ACHN (cell line): ENCODE measurements at places on chromosomes 3 and 15.

DNA sequence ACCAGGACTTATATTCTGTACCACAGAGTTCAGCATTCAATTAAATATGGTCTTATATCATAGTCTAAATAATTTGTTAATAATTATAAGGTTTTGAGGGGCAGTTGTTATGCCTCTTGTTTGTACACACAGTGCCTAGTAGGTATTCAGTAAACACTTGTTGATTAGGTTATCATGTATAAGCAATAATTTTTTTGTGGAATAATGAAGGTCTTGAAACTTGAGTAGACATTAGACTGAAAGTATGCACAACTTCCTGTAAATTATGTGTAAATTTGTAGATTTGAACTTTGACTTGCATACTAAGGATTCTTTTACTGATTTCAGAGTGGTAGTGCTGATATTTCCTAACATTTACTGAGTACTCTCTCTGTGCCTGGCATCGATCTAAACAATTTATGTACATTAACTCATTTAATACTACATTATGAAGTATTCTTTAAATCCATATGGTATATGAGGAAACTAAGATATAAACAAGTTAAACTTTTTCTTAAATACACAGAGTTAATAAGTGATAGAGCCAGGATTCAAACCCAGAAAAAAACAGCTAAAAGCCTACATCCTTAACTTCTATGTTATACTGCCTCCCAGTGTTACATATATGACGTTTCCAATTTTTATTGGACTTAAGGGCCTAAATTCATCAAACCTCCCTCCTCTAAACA, 65.1 kb downstream of the GLCE start:
- DNase-seq: peak; percentile 41

DNA sequence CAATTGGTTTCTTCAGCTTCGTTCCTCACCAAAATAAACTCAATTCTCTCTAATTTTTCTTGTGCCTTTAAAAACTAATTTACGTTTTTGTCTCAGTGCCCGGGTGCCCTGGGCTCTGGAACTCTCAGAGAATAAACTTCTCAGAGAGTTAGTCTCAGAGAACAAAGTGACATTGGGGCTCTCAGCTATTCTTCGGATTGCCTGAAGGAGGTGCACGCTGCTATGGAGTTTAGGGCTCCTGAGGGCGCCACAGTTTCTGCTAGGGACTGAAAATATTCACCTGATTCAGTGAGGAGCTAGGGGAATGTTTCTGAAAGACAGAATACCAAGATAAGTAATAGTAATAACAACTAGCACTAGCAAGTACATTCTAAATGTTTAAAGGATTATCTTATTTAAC, 22.7 kb downstream of the ZIC4 start:
- peak; percentile 23 for DNase-seq

DNA sequence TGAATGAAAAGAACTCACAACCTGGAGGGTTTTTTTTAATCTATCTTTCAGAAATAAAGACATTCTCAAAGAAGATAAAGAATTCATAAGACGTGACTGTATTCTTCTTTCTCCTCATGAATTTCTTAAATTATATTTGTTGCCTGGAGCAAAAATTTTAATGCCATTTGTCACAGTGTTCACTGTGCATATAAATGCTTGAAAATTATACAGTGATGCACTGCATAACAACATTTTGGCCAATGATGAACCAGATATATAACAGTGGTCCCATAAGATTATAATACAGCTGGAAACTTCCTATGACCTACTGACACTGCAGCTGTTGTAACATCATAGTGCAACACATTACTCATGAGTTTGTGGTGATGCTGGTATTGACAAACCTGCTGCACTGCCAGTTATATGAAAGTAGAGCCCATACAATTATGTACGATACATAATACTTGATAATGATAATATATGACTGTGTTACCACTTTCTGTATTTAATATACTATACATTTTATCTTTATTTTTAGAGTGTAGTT, 67.3 kb downstream of the P2RY1 start:
- DNase-seq: no peak

DNA sequence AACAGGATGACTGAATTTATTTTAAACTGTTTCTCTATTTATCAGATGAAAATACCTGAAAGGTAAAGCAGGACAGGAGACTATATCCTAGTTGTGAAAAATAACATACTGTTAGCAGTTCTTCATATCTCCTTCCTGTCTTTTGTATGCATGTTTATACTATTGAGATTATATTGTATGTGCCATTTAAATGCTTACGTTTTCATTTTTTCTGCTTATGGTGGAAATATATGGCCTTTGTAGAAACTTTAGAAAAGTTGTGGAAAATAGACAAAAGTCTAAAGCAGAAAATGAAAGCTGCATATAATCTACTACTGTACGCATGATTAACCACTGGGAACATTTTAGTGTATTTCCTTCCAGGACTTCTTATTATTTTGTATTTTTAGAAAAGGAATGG, 2.1 kb upstream of the PPM1L start:
- DNase-seq: no peak

DNA sequence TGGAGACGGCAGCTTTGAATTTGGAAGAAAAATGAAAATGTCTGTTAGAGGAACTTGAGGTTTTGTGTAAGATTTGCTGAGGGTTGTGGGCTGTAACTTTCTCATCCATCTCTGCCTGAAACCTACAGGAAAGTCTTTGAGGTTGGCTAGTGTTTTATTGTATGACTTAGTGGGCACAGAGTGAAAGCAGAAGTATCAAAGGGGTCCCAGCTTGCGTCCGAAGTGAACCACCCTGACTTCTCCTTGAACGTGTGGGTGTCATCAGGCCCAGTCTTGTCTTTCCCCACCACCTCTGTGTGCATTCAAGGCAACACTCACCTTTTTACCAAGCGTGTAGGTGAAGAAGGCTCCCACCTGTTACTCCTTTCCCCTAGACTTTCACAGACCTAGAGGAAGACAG, 682.1 kb upstream of the CFAP20DC start:
- no peak for DNase-seq

DNA sequence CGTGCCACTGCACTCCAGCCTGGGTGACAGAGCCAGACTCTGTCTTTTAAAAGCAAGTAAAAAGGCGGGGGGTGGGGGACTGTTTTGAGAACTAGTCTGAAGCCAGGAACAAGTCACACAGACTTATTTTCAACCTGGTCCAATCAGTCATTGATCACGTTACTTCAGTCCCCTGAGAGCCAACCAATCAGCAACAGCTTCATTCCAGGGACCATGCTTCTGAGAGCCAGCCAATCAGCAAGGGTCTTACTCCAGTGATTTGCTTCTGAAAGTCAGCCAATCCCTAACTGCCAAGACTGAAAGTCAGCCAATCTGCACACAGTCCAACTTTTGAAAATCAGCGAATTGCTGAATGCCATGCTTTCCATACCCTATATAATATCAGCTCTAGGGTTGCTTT, 48.6 kb upstream of the C15orf39 start:
- DNase-seq: peak; percentile 4

GRCh38 chr3:133956353-133956752, 60.7 kb upstream of the RAB6B start:
- no peak for DNase-seq

DNA sequence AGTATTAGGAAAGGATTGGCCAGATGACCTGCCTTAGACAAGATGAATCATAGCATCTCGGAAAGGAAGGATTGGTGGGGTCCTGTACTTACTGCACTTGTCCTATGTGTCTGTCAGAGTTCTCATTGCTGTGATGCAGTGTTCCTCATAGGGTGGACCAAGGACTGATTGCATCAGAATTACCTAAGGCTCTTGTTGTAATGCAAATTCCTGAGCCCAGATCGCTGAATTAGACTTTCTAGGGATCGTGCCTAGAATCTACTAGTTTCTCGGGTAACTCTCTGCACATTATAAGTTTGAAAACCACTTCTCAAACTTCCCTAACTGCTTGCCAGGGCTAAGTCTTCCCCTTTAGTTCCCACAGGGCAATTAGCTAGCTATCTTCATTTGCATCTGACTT, 74.9 kb upstream of the SKOR1 start:
- DNase-seq: no peak

GRCh38 chr3:55013145-55013925, 85.5 kb upstream of the LRTM1 start:
- DNase-seq: no peak

GRCh38 chr15:90681480-90681879, 35.7 kb upstream of the BLM start:
- no peak for DNase-seq

GRCh38 chr3:117580806-117581205, 871.2 kb downstream of the TUSC7 start:
- DNase-seq: no peak

DNA sequence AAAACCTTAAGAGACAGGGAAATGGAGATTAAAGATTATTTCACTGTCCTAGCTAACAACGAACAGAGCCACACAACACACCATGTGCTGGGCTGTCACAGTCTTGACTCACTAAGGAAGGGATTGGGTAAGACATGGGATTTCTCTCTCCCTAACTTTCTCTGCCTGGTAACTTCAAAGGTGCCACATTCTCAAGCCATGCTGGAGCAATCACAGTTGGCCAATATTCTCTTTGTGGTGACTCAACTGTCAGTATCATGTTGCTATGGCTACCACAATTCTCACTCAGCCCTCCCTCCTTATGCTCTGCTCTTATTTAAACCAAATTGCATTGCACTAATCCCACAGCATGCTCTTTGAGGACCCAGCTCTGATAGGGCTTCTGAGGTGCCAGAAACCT, 74.0 kb downstream of the OXNAD1 start:
- DNase-seq: peak; percentile 3

DNA sequence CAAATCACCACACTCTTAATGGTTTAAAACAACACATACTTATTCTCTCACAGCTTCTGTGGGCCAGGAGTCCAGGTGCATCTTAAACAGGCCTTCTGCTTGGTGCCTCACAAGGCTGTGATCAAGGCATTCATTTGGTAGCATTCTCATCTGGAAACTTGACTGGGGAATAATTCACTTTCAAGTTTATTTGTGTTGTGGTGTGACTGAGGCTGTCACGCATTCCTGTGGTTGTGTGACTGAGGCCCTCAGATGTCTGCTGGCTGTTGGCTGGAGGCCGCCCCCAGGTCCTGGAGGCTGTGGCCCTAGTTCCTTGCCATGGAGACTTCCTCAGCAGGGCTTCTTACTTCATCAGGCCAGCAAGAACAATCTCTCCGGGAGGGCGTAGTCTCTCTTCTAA, 16.9 kb upstream of the FAM3D start:
- peak; percentile 6 for DNase-seq

- no peak for DNase-seq
Measured at GRCh38 chr3:150014782-150015181, 44.1 kb upstream of the PFN2 start.

DNA sequence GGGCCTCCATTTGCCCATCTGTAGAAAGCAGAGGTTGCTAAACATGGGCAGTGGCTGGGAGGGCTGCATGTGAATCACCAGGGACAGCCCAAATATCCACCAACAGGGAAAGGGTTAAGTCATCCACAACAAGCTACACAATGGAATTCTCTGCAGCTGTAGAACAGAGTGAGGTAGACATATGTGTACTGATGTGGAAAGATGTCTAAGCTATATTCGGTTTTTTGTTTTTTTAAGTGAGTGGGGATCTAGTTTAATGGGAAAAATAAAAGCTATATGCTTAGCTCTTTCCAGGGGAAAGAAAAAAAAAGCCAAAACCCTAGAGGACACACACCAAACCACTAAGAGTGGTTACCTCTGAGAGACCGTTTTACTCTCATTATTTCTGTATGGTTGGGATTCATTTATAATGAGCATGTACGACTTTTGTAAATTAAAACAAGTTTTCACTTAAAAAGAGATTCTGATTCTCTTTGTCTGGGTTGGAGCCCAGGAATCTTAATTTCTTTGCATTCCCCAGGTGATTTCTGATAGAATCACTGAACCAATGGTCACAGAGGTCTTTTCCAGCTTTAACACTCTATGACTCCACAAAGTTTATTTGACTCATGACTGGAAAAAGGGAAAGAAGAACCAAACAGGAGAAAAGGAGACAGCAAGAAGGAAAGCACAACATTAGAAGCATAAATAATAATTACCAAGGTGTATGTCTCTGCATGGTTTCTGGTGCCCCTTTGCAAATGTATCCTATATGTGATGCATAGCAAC, 19.1 kb downstream of the CRABP1 start:
- DNase-seq: no peak

- DNase-seq: no peak
Measured at GRCh38 chr3:94643400-94643799, 580.5 kb downstream of the NSUN3 start.

DNA sequence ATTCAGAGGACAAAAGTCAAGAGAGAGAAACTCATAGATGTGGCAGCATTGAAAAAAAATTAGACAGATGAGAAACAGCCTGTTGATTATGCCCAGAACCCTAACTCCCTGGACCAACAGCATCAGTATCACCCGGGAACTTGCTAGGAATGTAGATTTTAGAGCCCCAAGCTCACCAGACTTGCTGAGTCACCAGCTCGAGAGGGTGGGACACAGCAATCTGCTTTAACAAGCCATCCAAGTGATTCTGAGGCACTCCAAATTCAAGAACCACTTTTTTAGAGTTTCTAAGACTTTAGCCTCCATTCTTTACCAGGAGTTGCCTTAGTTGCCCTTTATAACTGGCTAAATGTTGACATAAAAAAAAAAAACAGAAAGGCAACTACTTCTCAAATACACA, 70.9 kb downstream of the CGGBP1 start:
- no peak for DNase-seq

DNA sequence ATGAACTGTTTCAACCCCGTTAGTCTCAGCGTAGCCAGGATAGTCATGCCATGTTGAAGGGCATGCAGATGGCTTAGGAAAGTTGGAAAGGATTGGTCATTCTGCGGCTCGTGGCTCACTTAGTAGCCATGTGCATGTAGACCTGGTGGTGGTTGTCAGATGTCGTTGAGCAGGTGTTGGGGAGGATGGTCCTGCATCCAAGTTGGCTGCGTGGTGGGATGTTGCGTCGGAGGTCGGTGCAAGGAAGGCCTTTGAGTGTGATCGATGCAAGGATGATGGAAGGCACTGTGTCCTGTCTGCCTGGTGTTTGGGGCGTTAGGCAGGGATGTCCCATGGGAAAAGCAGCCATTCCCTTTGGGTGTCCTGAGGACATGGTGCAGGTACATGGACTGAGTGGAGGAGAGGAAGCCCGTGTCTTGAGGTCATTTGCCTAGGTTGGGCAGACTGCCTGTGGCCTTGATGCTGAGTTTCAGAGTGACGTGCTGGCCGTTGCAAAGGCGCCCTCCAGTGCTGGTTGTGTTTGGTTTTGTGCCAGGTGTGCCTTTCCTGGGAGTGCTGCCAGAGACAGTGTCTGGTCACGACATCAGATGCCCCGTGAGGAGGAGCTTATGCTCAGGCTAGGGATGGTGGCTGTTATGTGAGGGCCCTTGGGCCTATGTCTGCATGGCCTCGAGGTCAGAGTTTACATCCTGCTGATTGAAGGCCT, 103.4 kb downstream of the SNRPN start:
- DNase-seq: no peak

DNA sequence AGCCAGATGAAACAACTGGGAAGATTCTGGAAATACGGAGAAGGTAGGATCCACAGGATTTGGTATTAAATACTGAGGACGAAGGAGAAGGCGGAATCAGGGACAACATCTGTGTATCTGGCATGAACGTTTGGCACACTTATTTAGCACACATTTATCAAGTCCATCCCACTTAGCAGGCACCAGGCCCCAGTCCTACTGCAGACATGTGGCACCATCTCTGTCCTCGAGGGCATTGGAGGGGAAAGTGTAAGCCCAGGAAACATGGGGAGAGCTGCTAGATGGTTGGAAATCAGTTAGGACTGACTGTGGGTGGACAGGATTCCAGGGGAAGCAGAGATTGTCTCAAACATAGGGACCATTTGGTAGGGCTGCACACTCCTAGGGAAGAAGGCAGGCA, 29.0 kb upstream of the LCTL start:
- no peak for DNase-seq
